ENCODE measurements at places on chromosomes 4 and X.

- DNase-seq: no peak
Observed at GRCh38 chr4:100746141-100746739, 228.4 kb upstream of the EMCN start.

- no peak for DNase-seq
Observed at GRCh38 chr4:8079031-8079885, 79.4 kb downstream of the ABLIM2 start.

DNA sequence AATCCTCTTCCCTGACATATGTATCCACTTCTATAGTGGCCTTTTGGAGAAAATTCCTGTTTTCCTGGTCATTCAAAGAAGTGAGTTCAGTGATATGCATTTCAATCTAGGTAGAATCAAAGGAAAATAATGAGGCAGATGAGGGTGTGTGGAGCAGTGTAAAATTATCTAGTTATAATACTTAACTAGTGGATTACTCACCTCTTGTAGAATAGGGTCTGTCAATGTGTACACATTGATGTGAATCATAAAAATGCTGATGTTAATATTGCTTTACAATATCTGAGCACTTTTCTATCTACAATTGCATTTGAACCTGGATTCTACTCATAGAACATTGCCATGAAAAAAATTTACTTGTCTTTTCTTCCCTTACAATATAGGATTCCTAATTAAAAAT is 293.5 kb downstream of the GBA3 start:
- DNase-seq: no peak

DNA sequence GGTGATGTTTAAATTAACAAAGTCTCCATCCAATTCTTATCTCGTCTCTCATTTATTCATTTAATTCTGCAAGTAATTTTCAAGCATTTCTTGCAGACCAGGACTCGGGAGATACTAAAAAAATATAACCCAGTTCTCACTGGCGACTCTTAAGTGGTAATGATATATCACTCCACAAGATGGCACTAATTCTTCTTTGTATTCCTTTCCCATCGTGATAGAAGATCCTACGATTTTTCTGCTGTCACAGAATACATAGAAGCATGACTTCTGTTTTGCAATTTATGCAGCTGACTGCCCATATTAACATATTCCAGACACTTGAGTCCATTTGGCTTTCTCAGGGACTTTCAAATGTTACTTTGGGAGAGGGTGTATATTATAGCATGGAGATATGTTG is 64.0 kb upstream of the FGF13 start:
- DNase-seq: no peak

DNA sequence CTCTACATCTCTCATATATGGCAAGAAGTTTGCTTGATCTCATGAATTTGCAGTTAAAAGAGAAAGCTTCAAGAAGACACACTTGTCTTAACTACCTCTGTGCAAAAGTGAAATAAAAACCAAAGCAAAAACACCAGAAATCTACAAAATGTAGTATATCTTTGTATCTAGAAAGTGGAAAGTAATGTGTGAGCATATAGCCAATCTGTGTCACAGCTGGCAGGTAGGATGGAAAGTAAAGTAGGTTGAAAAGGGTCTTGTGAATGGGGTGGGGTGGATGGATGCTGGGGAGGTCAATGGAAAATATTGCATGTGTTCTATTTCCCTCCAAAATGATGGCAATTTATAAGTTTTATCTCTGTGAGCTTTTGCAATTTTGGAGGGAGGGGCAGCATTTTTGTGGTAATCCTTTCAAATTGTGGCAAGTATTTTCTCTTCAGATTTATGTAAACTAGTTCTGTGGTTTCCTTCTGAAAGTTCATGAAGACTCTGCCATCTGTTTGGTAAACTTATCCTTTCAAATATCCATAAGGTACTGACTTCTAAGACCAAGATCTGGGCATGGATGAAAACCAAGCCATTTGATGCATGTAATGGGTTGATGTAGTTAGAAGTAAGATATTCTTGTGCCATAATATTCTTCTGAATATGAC is 215.9 kb upstream of the GIMD1 start:
- DNase-seq: no peak

DNA sequence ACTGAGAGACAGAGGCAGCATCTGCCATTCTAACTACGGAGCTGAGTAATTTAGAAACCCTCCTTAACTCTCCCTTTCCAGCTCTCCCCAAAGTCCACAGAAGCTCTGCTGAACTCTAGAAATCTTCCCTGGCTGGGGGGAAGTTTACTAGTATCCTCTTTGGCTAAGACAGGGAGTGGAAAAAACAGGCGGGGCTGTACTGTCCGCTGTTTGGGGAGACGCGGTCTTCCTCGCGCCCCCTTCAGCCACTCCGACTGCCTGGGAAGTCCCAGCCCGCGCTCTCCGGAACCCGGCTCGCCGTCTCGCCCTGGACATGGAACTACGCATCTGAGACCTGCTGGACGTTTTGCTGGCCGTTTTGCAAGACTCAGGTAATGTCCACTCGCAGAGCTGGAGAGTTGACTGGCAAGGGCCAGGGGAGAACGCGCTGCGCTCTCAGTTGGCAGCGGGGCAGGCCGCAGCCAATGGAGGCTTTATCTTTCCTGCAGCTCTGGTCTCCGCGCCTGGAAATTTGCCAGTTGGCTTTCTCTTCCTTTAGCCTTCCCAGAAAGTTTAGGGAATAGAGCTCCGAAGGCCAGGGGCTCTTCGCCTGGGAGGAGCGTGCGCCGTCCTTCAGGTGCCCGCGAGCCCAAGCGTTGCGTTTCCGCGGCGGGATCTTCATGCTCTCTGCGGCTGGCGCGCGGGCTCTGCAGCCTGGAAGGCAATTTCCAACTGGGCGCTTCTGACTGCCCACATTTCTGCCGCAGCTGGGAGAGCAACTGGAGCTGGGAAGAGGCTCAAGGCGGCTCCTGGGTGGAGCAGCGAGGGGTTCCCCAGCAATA is 892 bp downstream of the IL1RAPL2 start:
- no peak for DNase-seq

DNA sequence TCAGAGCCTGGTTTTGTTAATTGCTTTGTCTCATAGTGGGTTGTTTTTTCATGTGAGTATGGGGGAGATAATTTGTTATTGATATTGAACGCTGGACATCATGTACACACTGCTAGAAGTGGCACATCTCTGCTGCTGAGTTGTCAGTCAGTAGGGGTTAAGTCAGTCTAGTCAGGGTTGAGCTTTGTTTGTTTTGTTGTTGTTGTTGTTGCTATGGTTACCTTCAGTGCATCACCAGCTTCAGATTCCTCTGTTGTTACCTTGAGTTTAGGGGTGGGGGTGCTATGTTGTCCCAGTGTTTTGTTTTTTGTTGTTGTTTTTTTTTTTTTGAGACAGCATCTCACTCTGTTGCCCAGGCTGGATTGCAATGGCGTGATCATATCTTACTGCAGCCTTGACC is 9.9 kb downstream of the YIPF6 start:
- no peak for DNase-seq

DNA sequence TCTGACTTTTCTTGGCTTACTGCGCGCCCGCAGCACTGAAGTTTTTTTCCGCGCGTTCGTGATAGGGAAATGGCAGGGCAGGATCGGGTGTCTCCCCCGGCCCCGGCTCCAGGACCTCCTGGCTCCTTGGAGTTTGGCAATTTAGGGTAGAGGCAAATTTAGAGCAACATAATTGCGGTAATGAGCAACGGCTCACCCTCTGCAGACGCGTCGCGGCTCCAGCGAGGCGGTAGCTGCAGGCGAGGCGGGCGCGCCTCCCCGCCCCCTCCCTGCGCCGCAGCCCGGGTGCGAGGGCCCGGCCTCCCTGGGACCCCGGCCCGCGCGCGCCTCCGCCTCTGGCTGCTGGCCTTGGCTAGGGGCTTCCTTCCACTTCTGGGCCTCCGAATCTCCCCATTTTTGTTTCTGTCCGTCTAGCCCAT is 6.2 kb downstream of the MSX1 start:
- no peak for DNase-seq

- DNase-seq: no peak
Observed at GRCh38 chr4:120830204-120830603, 92.3 kb downstream of the PRDM5 start.

- DNase-seq: no peak
Observed at GRCh38 chrX:37594755-37595382, 23.4 kb downstream of the LANCL3 start.

DNA sequence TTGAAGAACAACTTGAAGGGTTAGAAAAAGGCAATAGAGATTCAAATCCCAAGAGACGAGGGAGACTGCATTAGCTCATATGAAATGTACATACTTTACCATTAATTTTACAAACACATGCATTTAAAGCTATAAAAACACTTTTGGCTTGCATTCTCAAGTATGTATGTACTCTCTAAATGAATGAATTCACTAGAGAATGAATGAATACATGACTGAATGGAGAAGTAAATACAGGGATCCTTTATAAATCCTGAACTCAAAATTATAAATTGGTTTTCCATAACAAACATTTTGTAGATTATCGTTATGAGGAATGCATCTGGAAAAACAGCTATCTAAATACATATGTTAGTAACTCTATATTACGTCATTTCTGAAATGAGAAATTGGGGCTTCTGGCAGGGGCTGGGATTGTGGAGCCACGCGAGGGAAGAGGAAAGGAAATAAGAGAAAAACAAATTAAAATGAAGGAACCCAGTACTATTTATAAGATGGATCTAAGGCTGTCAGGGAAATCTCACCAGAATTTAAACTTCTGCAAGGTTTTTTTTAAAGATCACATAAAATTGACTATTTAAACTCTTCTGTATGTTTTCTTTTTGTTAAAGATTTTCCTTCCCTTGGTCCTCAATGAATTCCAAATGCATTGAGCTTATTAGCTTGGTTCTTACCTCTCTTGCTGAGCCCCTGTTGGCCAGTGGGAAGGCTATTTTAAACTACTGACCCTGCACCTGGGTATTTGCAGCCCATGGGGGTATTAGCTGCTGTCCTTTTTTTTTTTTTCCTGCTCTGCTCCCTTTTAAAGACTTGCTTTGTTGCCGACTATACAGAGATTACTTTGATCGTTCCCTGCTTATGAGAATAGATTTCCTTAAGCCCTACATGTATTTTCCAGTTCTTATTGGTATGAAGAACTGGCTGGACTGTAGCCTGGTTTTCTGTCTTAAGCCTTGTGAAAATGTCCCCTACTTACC is 207.8 kb downstream of the ADGRL3 start:
- DNase-seq: no peak

GRCh38 chrX:55716937-55717336 is 612 bp upstream of the RRAGB start:
- DNase-seq: no peak

DNA sequence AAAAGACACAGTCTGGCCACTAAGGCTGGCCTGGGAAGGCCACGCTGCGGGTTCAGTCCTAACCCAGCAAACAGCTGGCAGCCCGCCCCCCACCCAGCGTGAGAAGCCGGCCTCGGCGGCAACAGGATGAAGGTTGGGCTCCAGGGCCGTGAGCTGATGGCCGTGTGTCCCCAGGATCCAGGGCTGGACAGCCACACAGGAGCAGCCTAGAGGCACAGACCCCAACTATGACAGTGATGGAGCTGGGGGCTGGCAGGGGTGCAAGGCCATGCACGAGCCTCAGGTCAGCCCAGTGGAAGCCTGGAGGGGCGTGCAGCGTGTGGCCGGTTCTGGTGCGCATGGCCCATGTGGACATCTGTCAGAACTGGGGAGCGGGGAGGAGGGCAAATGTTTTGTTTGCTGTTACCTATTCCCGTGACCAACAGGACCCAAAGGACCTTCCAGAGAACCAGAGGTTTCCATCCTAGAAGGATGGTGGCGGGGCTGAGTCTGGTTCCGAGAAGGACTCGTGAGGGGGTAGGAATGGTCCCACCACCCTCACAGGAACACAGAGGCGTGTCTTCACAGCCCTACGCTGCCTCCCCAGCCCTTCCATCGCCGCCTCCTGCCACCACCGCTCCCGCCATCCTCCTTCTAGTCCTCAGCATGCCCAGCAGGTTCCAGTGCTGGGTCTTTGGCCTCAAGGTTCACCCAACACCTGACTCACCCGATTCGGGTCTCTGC is 46.5 kb downstream of the ZFYVE28 start:
- DNase-seq: no peak

DNA sequence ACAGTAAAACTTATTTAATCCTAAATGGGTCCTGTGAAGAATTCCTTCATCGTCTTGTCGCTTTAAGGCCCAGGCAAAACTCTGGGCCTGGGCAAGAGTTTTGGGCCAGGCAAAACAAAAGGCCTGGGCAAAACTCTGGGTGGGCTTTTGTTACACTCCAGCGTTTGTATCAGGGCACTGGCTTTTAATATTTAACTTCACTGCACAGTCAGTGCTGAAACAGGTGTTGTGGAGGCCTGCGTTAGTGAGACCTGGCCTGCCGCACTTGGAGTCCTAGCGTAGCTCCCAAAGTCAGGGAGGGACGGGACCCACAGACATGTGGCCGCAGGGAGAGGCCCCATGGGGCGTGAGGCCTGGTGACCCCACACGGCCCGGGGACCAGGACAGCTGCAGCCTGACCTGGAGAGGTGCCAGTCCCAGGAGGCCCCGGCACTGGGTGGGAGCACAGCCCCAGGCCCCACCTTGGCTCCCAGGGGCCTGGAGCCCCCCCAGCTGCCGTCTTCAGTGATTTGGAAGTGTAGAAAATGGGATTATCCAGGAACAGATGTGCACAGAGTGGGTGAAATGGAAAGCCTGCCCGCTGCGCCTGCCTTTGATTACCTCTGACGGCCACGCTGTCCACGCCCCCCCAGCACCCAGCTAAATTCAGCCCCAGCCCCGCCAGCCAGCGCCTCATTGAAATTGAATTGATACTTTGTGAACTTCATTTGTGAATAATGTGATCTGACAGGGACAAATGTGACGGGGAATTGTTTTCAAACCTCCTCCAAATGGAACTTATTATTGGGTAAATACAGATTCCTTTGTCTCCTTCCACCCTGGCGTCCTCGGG is 132.9 kb upstream of the NKX1-1 start:
- no peak for DNase-seq

DNA sequence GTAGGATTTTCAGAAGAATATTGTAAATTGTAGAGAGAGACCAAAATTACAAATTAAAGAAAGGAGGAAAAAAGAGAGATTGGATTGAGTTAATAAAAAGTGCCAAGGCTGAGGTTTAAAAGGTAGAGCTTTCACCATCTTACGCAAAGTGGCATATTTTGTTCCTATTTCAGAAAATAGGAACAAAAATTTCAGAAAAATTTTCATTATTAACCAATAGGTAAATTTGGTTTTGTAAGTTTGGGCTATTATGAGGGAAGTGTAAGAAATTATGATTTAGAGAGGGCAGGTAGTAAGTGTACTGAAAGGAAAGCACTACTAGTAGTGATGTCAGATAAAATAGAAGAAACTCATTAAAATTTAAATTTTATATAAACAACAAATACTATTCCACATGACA is 479.7 kb downstream of the ACTRT1 start:
- DNase-seq: no peak

DNA sequence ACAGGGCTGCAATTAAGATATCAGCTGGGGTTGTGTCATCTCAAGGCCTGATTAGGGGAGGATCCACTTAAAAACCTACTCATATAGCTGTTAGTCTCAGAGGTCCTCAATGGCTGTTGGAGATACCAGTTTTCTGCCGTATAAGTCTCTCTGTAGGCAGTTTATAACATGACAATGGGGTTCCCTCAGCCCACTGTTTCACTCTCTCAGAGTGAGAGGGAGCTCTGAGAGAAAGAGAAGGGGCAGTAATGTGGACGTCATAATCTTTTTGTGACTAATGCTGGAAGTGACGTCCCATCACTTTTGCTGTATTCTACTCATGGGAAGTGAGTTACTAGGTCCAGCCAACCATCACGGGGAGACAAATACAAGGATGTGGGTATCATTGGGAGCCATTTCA is 70.3 kb downstream of the STIM2 start:
- DNase-seq: no peak

- no peak for DNase-seq
Observed at GRCh38 chrX:49244207-49244606, 8.9 kb downstream of the CCDC22 start.
